ENCODE measurements at places on chromosomes 7 and 10. TPM values are rescaled to one million over a fixed set of nuclear protein-coding genes. Genes with fewer than 3 reads are reported as not detected.

GRCh38 chr7:116802746-116803152 lies 59.6 kb upstream of the CAPZA2 start:
- H3K4me3 ChIP-seq: no peak overlapping the region
- H3K4me1 ChIP-seq: peaks cover 13% of the 10 kb centered on the region
- H3K36me3 ChIP-seq: no peaks in the 10 kb centered on the region
- DNase-seq: no peak

DNA sequence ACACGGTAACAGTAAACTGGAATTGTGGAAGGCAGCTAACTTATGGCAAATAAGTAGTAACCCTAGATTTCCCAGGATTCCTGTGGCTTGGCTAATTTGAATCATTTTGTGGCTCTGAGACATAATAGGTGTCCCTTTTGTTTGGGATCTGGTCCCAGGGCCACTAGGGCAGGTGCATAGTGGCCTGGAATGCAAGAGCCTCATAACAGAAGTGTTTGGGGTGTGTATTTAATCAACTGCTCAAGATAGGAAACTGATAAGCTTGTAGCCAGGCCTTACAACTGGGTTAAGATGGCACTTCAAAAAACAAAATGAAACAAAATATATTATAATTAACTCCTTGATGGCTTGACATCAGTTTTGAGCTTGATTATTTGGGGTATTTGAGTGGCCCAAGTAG lies 541.8 kb downstream of the ETV1 start:
- no peak overlapping the region for H3K4me3 ChIP-seq
- no peak for DNase-seq
- no peaks in the 10 kb centered on the region for H3K4me1 ChIP-seq
- no peak overlapping the region for H3K27ac ChIP-seq
- H3K27me3 ChIP-seq: no peaks in the 10 kb centered on the region

MKI67 gene
- total RNA-seq: 0.64 TPM

GTF2IRD1 gene
- 7.5 TPM for total RNA-seq

- peak; percentile 87 for DNase-seq
- peak overlapping the region; percentile 84 for H3K27ac ChIP-seq
- H3K36me3 ChIP-seq: no peaks in the 10 kb centered on the region
- no peaks in the 10 kb centered on the region for H3K27me3 ChIP-seq
These were observed 4.6 kb upstream of the ZNF22 start for GRCh38 chr10:44995914-44996669.

LLCFC1 gene
- total RNA-seq: not detected

DNA sequence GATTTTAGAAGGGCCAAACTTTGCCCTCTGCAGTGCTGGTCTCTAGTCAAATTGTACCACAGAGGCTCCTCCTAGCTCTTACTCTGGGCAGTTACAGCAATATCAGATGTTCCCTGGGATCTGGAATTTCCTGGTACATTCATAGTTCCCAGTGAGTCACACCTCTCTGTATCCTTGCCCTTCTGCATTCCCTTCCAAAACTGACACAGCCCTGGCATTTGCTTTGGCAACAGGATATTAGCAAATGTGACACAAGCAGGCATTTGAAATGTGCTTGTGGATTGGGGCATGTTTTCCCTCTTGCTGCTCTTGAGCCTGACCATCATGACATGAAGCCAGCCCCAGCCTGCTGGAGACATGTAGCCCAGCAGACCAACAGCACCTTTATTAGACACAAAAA lies 284.7 kb upstream of the AKR1E2 start:
- H3K36me3 ChIP-seq: no peaks in the 10 kb centered on the region
- H3K4me3 ChIP-seq: no peak overlapping the region
- H3K27me3 ChIP-seq: no peaks in the 10 kb centered on the region
- H3K27ac ChIP-seq: peak overlapping the region; percentile 81

DNA sequence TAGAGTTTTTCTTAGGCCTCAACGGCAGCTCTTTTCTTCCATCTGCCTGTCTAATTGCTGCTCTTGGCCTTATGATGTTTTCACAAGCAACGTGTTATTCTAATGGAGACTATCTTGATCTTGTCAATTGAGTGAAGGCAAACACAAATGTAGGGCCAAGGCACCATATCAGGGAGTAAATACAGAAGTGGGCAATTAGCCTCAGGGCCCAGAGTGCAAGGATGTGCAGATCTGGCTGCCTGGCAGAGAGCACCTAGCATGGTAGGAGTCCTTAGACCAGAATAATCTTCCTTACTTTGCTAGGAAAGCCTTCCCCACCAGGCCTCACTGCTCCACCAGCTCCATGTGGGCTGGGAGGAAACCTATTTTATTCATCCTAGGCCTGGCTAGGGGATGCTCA lies 590.9 kb downstream of the LRMDA start:
- no peaks in the 10 kb centered on the region for H3K27me3 ChIP-seq
- no peaks in the 10 kb centered on the region for H3K36me3 ChIP-seq
- H3K27ac ChIP-seq: no peak overlapping the region
- no peak overlapping the region for H3K4me3 ChIP-seq
- no peaks in the 10 kb centered on the region for H3K4me1 ChIP-seq

- H3K4me3 ChIP-seq: no peak overlapping the region
- H3K4me1 ChIP-seq: no peaks in the 10 kb centered on the region
- H3K36me3 ChIP-seq: no peaks in the 10 kb centered on the region
- no peak for DNase-seq
These were observed 17.4 kb upstream of the INMT start for GRCh38 chr7:30734497-30734896.
